ENCODE measurements at places on chromosomes 3 and 15.

GRCh38 chr15:88215066-88215648 lies 41.4 kb downstream of the NTRK3 start:
- DNase-seq: no peak

GRCh38 chr3:85482213-85482490 lies 523.4 kb downstream of the CADM2 start:
- no peak for DNase-seq

- no peak for DNase-seq
These were observed 104.6 kb upstream of the ADAMTS9 start for GRCh38 chr3:64792445-64792844.

DNA sequence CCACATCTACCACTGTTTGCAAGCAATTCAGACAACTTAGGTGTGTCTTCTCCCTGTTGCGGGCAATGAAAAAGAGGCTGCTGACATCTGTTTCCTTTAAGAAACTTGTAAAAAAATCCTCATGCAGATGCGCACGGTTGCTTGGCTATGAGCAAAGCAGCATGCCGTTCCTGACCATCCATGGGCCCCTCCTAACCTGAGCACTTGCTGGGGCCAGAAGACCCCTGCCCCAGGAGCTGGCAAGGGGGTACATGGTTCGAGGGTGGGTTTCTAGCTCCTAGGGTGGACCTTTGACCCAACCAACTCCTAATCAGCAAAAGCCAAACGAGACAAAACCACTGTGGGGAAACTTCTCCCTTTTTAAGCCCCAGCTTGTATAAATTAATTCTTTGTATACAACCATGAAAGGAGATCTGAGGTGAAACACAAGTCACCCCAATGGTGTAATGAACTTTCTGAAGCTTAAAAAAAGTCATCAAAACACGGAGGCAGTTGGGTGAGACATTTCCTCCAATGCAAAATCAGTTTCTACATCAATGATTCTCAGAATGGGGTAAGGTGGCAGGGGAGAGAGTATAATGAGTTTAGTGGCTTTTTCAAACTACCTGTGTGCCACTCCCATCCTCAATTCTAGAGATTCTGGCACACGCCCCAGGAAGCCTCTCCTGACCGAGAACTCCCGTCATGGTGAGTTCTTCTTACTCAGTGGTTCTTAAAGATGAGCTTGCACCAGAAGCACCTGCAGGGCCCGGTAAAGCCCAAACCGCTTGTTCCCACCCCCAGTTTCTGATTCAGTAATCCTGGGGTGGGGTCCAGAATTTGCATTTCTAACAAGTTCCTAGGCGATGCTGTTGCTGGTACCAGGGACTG lies 44.1 kb downstream of the CPN2 start:
- DNase-seq: no peak

- no peak for DNase-seq
These were observed 104.0 kb downstream of the CYP19A1 start for GRCh38 chr15:51234176-51234927.
